ENCODE measurements at places on chromosomes 11 and 22.
A peak's percentile ranks its signal among the peaks of the same experiment; 100 is the strongest.

- DNase-seq, result no peak
Measured at GRCh38 chr11:3155216-3155615, 9.9 kb downstream of the OSBPL5 start.

DNA sequence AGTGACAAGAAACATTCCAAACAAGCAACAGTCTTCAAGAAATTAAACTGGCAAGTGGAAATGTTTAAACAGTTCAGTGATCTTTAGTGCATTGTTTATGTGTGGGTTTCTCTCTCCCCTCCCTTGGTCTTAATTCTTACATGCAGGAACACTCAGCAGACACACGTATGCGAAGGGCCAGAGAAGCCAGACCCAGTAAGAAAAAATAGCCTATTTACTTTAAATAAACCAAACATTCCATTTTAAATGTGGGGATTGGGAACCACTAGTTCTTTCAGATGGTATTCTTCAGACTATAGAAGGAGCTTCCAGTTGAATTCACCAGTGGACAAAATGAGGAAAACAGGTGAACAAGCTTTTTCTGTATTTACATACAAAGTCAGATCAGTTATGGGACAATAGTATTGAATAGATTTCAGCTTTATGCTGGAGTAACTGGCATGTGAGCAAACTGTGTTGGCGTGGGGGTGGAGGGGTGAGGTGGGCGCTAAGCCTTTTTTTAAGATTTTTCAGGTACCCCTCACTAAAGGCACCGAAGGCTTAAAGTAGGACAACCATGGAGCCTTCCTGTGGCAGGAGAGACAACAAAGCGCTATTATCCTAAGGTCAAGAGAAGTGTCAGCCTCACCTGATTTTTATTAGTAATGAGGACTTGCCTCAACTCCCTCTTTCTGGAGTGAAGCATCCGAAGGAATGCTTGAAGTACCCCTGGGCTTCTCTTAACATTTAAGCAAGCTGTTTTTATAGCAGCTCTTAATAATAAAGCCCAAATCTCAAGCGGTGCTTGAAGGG is 6.0 kb downstream of the MALAT1 start:
- DNase-seq, result no peak

GRCh38 chr22:42683578-42684283 is 34.5 kb upstream of the CYB5R3 start:
- no peak for DNase-seq

DNA sequence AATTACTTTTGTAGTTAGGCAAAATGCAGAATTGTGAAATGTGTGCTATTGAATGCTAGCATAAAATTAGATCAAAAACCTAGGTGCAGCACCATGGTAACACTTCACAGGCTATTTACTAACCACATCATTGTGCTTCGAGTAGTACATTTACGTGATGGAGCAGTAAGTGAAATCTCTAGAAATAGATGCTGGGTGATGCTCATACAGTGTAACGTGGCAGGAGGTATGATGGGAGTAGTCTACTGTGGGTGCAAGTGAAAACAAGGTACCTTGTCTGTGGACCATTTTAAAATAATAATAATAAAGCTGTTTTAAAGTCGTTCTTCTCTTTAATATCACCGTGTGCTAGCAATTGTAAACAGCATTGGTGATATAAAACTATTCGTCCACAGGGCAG is 132.3 kb downstream of the DYNC2H1 start:
- no peak for DNase-seq

- no peak for DNase-seq
Measured at GRCh38 chr22:27636716-27637508, 164.6 kb downstream of the MN1 start.

DNA sequence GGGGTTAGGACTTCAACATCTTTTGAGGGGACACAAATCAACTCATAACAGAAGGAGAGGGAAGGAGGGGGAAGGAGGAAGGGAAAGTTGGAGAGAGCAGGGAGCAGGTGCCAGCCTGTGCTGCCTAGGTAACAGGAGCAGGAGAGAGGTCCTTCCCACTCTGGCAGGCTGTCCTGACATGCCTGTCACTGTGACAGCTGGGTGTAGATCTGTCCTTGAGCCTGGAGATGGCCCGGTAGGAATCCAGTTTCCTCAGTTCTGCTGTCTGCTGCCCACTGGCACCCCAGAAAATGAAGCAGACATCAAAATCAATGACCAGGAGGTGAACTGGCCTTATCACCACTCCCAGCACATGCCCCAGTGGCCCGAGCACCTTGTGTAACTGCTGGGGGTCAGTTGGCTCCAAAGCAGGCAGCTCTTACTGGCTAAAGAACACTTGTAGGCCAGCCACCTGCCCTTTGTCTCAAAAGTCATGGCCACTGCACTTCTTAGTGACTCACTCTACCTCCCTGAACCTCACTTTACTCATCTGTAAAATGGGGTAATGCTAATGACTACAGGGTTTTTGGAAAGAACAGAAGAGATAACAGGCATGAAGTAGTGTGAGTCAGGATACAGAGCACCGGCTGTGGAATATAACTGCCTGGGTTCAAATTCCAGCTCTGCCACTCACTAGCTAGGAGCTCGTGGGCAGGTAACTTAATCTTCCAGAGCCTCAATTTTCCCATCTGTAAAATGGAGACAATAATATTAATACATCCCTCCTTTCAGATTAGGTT is 8.0 kb upstream of the TSPAN18 start:
- no peak for DNase-seq

DNA sequence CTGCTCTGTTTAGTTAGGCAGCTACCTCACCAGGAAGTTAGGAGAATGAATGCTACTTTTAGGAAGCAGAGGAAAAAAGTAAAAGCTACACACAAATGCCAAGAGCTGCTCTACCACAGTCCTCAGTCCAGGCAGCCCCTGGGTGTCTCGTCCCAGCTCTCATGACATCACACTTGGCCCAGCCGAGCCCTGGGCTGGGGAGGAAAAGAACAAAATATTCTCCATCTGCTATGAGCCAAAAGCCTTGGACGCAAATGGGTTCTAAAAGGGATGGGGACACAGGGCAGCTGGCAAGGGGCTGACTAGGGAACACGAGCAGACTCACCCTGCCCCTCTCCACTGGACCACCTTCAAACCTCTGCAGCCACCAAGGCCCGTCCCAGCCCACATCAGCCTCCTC is 26.1 kb downstream of the TMEM184B start:
- no peak for DNase-seq

DNA sequence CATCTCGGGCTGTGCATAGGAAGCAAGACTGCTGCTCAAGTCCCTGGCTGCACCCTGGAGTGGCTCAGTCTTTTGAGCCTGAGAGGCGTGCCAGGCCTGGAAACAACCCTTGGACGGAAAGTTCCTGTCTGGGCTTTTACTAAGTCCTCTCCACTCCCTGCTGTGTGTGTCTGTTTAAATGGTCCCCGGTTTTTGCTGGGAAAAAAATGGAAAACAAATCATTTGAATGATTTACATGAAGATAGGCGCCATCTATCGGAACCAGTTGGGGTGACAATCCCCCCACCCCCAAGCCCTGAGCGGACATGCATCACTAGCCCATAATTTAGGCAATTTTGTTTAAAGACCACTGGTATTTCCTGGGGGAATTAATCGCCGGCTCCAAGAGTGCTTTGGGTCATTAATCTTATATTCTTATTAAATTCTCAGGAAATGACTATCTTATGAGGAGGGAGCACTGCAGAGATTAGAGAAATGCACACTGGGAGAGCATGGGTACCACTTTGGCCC is 2.7 kb upstream of the GAB2 start:
- peak; percentile 29 for DNase-seq

- no peak for DNase-seq
Measured at GRCh38 chr11:110032259-110032658, 60.9 kb upstream of the ZC3H12C start.

DNA sequence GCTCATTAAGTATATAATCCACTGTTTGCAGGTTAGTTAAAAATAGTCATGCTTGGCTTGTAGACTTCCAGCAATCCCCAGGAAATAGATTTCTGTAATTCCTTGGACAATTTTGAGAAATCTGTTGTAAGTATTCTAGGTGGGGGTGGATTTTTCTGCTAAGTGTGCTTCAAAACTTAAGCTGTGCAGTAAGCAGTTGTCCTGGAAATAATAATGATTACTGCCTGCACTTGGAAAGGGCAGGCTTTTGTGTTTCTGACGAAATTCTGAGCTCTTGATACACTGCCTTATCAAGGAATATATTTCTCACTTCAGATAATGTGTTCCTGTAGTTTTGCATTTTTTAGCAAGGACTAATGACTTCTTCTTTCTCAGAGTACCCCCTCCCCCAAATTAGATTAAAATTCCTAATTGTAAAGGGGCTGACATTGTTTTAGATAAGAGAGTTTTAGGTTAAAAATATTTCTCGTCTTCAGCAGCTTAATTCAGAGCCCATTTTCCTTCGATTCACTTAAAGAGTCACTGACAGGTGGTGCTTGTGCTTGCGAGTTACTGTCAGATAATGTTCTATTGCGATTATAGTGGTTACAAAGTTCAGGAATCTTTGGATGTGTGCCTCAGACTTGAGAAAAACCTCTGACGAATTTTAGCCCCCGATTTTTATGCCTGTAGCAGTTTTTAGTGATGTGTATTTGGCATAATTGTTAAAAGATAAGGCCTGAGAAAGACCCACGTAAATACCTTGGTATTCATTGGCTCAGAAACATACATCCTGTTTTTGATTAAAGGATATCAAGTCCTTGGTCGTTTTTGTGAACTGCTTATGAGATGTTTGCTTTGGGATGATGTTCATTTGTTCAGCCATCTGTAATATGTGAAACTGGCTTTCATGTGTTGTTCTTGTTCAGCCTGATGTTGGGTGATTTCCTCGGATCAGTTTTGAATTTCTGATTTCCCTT is 120.5 kb downstream of the HIPK3 start:
- DNase-seq, result no peak

DNA sequence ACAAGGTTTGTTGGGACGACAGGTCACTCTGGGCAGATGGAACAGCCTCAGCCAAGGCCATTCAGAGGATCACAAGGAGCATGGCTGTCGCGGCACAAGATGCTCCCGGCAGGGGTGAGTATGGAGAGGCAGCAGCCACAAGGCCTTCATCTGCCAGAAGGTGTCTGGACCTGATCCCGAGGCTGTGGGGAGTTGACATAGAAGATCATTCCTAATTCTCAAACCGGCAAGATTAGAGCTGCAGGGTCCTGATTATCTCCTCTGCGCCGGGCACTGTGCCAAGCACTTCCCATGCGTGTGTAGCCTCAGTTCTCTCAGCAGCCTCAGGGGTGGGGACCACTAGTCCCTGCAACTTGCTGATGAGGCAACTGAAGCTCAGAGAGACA is 32.3 kb upstream of the RFPL3 start:
- DNase-seq, result no peak

DNA sequence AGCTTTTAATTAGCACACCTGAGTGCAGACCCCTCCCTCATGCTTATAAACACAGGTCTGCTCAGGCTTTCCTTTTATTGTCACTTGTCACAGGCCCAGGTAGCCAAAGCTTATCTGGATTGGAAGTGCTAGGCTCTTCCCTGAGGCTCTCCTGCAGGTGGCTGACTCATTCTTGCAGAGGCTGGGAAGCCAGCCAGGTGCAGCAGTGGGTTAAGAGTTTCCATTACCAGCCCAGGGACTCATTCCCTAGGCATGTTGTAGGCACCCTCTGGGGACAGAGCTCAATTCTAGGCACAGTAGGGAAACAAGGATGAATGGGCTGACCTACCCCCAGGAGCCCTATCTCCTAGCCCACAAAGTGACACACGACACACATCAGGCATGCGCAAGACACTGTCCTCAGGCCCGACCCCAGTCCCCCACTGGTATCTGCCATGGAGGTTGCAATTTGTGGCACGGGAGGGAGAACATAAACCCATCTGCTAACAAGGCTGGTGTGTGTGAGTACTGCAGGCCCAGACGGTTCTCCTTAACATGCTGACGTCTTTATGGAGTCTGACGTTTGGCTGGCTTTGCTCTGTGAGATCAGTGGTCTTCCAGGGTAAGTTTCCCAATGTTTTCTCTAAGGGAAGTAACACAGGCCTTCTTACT is 94.2 kb downstream of the ABTB2 start:
- no peak for DNase-seq

- DNase-seq, result no peak
Measured at GRCh38 chr11:14258221-14258935, 100.6 kb downstream of the RRAS2 start.

DNA sequence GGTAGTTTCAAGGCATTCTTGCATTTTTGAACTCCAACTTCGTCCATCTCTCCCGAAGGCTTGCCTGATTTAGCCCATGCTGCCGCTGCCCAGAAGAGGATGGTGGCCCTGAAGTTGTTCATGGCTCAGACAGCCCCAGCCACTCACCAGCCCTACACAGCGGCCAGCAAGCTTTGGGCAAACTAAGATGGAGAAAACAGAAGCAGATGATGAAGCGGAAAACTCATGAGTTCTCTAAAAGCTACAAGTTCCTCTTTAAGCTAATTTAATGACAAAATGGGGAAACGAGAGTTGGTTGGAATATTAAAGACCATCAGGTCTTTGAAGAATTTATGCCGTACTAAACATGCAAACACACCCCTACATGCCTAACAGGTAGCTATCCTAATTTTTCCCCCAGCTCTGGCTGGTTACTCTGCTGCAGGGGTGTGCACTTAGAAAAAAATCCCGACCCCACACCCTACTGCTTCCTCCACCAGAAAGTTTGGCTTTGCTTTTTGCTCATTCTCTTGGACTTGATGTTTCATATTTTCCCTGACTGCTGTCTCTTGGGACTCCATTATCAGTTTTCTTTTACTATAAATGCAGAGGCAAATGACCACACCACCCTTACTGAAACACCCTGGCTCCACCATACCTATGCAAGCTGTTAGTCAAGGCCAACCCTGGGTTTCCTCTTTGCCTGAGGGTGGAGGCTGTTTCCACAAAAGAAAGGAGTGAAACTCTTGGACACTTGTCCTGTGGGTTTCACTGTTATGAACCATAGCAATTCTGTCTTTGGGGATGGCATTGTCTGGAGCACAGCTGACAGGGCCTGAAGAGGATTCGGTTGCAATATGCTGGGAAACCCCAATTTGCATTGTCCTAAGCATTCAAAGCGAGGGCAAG is at the start of gene MPEG1:
MPEG1 (minus strand) TSS at position 184 of the 888 bp plus-strand sequence; CDS start at position 122, 62 bp downstream.
- DNase-seq, result no peak

DNA sequence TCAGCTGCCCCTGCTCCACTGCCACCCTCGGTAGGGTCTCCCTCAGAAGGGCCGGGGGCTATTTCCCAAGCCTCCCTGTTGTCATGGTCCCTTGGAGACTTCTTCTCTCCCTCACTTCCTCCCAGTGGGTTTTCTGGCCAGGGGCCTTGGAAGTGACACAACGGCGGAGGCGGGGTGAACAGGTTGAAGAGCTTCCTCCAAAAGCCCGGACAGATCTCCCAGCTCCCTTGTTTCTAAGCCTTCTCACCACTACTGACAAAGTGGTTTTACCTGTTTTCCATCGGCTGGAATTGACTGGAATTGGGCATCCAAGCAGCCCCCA is 14.5 kb downstream of the MYH9 start:
- DNase-seq, result no peak

GRCh38 chr22:37818409-37819104 is 4.6 kb upstream of the GALR3 start:
- peak; percentile 34 for DNase-seq

GRCh38 chr11:110053848-110054414 is 39.3 kb upstream of the ZC3H12C start:
- DNase-seq, result no peak

Measured in T follicular helper cell (primary cell).